Heart right ventricle (tissue), 16 donors: ENCODE measurements at places on chromosomes 16 and 17.

DNA sequence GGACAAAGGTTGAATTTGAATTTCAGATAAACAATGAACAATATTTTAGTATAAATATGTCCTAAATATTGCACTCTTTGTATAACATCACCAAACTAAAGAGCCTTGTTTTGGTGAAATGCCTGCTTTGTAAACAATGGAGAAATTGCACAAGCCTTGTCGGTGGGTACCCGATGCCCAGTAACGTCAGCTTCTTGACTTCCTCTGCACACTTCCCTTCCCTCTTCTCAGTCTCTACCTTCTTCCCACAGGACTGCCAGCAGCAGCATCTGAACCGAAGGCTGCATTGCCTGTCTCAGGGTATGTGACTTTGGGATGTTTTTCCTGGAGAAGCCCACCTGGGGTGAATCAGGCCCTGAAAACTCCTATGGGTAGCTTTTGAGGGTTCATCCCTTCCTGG, 113.9 kb downstream of the UTP18 start:
- DNase-seq, result no peak

- no peak for DNase-seq
Observed at GRCh38 chr17:66807182-66807581, 27.7 kb upstream of the CACNG5 start.

- DNase-seq, result no peak
Observed at GRCh38 chr17:57506774-57507127, 238.3 kb downstream of the CCDC182 start.

GRCh38 chr16:66996324-66996982, 8.1 kb downstream of the CES4A start:
- DNase-seq, result peak; percentile 24

GRCh38 chr17:57080718-57081117, 4.3 kb upstream of the AKAP1 start:
- DNase-seq, result no peak
